Motor neuron (in vitro differentiated cells): ENCODE measurements at places on chromosomes 11 and 22. TPM values are rescaled to one million over a fixed set of nuclear protein-coding genes. Genes with fewer than 3 reads are reported as not detected.

The SNX19 gene
- total RNA-seq, result 61.7 and 62.4 TPM in 2 replicates

The LSP1 gene
- 12.9 and 16.1 TPM in 2 replicates for total RNA-seq

DNA sequence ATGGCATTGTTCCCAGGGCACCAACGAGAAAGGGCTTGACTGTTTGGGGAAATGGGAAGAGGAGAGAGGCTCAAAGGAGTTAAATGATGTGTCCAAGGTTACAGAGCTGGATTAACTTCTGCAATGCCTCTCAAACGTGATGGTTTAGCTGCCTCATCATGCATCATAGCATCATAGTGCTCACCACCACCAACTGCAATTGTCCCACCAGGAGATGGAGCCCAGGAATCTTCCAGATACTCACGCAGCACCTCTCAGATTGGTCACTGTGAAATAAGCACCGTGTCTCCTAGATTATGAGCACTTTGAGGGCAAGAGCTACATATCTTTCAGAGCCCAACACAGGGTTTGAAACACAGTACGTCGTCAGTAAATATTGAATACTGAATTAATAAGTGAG is 69.2 kb downstream of the PRSS23 start:
- ATAC-seq, result no peak

DNA sequence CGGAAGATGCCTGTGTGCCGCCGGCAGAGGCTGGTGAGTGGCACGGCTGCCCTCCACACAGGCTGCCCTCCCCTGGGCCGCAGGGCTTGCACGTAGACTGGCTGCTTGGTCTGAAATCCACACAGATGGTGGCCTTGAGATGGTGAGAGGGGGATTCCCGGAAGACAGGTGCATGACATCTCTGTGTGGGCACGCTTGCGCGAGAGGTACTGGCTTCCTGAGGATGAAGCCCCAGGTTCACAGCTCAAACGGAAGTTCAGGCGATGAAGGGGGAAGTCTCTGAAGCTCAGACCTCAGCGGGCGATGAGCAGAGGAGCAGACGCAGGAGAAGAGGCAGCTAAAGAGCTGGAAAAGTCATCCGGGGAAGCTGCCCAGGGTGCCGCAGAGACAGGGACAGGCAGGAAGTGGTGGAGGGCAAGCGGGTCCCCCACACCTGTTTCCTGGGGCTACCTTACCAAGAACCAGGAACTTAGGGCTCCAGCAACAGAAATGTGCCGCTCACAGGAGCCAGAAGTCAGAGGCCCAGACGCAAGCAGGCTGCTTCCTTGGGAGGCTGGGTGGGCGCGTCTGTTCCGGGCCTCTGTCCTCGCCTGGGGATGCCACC is 7.2 kb downstream of the CRELD2 start:
- ATAC-seq, result no peak

The DEAF1 gene
- 69.8 and 81.6 TPM in 2 replicates for total RNA-seq

GRCh38 chr22:25061605-25062376 is 109.3 kb downstream of the KIAA1671 start:
- no peak for ATAC-seq

The RFPL1 gene
- 0.50 and 1.3 TPM in 2 replicates for total RNA-seq

The CATSPERZ gene
- 0.68 and 0.92 TPM in 2 replicates for total RNA-seq

DNA sequence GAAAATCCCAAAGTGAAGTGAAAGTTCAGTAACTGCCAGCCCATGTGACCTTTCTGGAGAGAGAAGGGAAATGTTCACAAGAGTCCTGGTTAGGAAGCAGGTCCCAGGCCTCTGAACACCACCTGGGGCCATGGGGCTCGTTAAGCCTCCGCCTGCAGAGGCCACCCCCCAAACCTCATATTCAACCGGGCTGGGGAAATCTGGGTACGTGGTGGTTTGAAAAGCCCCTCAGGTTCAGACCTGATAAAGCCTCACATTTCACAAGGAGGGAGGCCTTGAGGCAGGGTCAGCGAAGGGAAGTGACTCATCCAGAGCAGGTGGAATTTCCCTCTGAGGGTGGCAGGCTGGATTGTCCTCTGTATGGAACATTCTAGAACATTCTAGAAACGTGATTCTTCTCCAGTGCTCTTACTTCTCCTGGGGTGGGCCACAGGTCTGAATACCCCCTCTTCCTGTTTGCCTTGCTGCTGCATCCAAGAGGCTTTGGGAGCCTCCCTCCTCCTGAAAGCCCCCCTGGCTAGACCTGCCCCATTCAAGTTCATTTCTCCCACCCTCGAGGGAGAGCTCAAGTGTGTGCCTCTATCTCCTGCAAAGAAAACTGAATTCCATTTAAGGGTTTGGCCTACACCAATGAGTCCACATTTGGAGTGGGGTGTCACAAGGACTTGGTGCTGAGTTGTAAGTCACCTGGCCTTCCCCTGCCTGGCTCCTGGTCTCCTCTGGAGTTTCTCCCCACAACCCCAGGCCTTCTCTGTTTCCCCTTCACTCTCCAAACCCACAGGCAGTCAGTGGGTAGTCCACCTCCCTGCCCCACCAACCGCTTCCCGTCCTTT is 6.3 kb downstream of the FXYD2 start:
- ATAC-seq, result no peak

The SREBF2 gene
- 120 and 127 TPM in 2 replicates for total RNA-seq

GRCh38 chr22:20646415-20646814 is 127.5 kb upstream of the SERPIND1 start:
- no peak for ATAC-seq
